ENCODE measurements at places on chromosomes 5 and 9.

DNA sequence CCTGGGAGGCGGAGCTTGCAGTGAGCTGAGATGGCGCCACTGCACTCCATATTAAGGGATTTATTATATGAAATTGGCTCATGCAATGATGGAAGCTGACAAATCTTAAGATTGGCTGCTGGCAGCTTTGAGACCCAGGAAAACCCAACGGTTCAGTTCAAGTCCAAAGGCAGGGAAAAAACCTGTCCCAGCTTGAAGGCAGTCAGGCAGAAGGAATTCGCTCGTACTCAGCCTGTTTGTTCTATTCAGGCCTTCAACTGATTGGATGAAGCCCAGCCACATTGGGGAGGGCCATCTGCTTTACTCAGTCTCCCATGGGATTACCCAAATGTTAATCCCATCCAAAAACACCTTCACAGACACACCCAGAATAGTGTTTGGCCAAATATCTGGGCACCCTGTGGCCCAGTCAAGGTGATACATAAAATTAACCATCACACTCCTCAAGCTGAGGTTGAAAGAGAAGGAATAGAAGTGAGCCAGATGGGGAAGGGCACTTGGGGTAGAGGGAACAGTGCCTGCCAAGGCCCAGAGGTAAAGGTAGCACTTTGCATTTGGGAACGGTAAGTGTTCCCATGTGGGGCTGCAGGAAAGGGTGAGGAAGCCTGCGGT lies 8.5 kb upstream of the ORM1 start:
- DNase-seq: no peak

- no peak for DNase-seq
Measured at GRCh38 chr9:90665072-90665471, 22.4 kb upstream of the DIRAS2 start.

GRCh38 chr9:137697193-137697592 lies 78.4 kb downstream of the EHMT1 start:
- DNase-seq: no peak

DNA sequence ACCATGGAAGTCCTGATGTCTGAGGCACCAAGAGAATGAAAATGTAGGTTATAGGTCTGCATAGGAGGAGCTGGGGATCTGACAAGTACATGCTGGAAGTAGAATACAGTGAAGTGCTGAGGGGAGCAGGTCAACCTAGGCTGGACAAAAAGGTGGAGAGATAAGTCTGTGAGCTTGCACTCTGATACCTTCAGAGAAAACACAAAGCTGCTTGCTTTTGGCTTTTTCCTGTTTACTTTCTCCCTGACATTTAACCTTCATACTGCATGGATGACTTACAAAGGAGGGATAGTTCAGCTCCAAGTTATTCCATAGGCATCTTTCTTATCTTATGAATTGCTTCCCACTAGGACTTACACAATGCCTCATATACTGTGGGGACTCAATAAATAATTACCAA lies 256.7 kb upstream of the NREP start:
- no peak for DNase-seq

- DNase-seq: no peak
Measured at GRCh38 chr9:94005272-94005901, 50.2 kb upstream of the BARX1 start.

GRCh38 chr9:115808108-115808507 lies 345.5 kb upstream of the PAPPA start:
- no peak for DNase-seq

DNA sequence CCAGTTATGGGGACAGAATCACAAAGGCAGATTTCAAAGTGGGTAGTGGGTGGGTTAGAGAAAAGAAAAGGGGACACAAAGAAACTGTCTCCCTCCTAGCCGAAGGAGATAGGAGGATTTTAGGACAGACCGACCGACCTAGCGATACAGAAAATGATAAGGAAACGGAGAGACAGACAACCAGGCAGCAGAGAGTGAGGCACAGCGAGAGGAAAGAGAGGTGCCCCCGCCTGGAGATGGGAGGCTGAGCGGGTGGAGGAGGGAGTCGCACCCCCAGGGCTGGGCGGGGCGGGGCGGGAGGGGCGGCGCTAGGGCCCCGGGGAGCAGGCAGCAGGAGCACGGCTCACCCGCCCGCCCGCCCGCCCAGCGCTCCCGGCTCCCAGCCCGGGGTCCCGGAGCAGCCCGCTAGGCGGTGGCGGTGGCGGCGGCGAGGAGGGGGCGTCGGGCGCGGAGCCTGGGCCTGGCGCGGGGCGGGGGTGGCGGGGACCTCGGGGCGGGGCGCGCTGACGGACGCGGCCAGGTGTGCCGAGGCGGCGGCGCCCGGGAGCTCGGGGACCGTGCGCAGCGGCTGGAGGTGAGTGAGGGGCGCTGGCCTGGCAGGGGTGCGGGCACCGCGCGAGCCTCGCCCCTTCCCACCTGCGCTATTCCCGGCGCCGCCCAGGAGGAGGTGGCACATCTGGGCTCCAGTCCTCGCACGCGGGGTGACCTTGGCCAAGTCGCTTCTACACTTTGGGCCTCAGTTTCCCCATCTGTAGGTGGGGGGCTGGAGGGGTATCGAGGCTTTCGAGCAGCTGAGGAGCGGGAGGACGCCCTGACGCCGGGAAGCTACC lies 15.9 kb upstream of the SYNPO start:
- no peak for DNase-seq

DNA sequence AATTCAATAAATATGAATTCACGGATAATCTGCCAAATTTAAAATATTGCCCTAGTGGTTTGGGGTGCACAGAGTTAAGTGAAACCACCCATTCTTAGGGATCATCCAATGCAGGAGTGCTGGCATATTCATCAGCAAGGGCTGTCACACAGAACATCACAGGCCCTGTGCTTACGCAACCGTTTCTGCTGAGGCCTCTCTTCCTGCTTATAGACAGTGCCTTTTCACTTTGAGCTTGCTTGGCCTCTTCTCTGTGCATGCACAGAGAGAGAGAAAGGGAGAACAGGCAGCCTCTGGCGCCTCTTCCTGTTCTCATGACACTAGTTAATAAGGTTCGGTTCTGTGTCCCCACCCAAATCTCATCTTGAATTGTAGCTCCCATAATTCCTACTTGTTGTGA lies 366.3 kb downstream of the ICE1 start:
- DNase-seq: no peak

GRCh38 chr9:120642129-120642770 lies 62.3 kb upstream of the CDK5RAP2 start:
- no peak for DNase-seq

DNA sequence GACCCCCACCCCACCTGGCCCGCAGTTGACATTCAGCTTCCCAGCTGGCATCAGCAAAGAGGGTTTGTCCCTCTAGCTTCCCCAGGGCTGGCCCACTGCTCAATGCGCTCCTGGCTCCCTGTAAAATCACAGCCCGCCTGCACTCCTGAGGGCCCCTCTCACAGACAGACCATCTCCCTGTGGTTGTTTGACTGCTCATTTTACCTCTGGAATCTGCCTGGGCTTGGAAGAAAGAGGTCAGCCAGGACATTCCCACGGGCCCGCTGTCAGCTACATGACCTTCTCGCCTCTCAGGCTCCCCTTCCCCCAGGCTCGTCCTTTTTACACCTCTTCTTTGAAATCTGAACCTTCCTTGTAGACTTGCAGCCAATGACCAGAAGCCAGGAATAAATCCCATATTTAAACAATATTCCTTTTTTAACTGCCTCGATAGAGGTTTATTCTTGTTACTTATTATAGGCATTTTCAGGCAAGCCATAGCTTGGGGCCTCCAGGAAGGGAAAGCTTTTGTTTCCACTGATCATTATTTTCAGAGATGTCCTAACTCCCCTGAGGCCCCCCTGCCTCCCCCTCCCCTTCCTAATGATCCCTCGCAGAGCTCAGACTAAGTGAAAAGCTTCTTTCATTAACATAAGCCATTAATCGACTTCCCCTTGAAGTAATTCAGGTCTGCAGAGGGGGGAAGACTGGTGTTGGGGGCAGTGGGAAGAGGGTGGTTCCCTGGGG lies 76.3 kb upstream of the IQGAP2 start:
- no peak for DNase-seq

GRCh38 chr5:39274398-39275085 lies 55.2 kb upstream of the FYB1 start:
- DNase-seq: no peak

- DNase-seq: no peak
Measured at GRCh38 chr5:177339107-177339638, 12.3 kb downstream of the LMAN2 start.

DNA sequence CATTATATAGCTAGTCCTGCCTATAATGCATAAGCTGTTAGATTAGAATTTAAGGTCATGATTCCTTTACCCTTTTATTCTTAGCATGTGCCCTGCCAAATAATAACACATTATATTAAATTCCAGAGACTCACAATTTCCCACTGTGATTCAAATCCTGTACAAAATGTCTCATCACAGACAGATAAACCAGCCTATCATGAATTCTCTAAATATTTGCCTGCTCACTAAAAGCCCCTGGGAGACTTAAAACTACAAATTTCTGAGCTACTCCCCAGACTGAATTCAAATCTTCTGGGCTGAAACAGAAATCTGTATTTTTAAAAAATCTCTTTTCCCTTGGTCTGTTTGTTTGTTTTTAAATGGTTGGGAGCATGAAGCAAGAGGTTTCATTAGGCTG lies 32.7 kb downstream of the GAPT start:
- no peak for DNase-seq

GRCh38 chr5:151675611-151676313 lies 11.0 kb downstream of the SPARC start:
- no peak for DNase-seq

GRCh38 chr9:99052815-99053715 lies 51.8 kb upstream of the TGFBR1 start:
- no peak for DNase-seq

- no peak for DNase-seq
Measured at GRCh38 chr9:94139672-94140417, 55.6 kb downstream of the PTPDC1 start.

GRCh38 chr9:129237164-129237611 lies 59.1 kb upstream of the IER5L start:
- no peak for DNase-seq

- DNase-seq: no peak
Measured at GRCh38 chr5:151660616-151661495, 25.9 kb downstream of the SPARC start.

- DNase-seq: no peak
Measured at GRCh38 chr9:110115341-110115820, 92.6 kb downstream of the C9orf152 start.

DNA sequence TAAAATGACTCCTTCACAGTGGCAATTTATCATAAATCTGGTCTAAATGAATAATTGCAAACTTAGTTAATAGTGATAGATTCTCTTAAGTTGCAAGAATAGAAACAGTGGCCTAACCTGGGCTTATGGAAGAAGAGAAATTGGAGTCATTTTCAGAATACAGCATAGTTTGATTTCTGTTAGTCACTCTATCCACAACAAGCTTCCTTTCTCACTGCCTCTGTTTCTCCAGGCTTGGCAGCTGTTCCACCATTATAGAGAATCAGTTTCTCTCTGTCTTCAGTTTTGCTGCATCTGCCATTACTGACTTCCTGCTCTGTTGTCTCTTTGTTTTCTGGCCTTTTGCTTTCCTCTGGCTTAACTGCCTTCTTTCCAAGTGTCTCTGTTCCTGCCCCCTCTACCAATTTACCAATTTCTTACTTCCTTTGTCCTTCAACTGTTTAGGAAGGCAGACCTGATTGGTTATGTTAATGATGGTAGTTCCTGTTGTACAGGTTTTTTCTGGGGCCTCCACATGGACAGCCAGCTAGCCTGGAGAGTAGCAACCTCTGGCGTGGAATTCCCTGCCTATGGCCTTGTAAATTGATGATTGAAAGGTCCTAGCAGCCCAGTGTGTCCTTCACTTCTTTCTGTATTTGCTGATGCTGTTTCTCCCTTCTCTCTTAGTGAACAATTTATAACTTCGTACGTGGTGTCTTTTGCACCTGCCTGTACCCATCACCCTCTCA lies 75.9 kb upstream of the RASGRF2 start:
- DNase-seq: no peak

DNA sequence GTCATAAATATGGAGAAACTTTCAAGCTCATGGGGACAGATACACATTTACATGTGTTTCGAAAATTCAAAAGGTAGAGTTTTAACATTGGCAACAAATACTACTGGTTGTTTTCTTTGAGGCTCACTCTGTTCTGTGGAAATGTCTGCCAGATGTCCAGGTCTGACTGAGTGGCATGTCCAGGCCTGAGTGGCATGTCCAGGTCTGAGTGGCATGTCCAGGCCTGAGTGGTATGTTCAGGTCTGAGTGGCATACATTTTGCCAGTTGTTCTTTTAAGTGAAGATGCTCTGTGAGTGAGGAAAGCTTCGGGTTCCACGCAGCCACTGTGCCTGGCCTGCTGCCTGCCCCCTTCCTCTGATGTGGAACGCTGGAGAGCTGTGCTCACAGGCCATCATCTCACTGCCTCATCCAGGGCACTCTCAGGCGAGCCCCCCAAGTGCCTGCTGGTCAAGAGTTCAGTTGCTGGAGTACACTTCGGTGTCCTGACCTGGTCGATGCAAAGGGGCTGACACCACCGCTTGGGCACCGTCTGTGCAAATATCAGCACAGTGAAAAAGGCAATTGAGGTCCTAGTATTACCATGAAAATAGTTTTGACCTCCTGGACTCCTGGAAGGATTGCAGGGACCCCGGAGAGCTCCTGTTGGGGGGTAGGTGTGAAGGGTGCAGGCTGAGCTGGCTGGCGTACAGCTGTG lies 89.9 kb downstream of the EHMT1 start:
- DNase-seq: no peak

DNA sequence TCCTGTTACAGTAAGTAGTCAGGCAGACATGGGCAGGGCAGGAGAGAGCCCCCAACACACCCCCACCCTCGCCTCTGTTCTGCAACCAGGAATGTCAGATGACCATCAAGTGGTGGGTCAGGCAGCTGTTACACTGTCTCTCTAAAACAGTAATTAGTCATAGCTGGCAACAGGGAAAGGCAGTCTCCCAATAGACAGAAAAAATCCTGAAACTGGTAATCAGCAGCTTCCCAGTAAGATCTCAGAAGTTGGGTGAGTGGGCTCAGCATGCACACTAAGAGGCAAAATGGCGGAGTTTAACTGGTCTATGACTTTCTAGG lies 90.2 kb downstream of the C5orf15 start:
- DNase-seq: no peak

DNA sequence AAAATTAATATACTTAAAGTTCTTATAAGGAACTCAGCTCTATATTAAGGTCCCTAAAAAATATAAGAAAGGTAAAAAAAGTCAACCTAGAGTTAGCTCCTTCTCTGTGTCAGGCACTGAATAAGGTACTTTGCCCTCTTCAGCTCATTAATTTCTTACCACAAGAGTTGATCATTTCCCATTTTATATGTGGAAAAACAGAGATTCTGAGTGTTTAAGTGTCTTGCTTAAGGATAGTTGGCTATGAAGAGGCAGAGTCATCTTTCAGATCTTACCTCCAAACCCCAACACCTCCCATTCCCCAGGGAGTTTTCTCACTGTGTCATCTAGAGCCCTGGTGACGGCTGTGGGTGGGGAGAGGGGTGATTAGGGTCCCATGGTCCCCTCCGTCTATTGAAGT lies 40.6 kb downstream of the INSYN2B start:
- DNase-seq: no peak

DNA sequence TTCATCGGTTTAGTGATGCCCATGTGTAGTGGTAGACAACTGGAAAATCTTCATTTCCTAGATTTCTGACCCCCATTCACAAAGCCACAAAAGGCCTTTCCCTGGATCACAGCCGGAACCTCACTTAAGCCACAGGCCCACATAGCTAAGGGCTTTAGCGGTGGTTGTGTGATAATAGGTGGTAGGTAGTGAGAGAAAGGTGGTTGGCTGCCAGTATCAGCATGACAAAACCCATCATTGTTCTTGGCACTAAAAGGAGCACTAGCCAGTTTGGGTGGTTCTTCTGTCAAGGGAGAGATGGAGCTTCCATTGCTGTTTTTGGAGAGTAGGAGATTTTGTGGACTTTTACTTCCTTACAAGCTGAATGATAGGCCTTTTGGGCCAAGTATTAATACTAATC lies 9.7 kb upstream of the SLC36A2 start:
- no peak for DNase-seq

GRCh38 chr5:52598968-52599367 lies 188.7 kb upstream of the ITGA1 start:
- no peak for DNase-seq

Data from NCI-H2029 treated with DMSO at 0.1 percent for 48 hours (cell line).